Skeletal muscle cell (primary cell): ENCODE measurements at places on chromosomes 11 and 22.

- no peak for DNase-seq
These were observed 5.4 kb upstream of the SORL1 start for GRCh38 chr11:121446752-121447156.

DNA sequence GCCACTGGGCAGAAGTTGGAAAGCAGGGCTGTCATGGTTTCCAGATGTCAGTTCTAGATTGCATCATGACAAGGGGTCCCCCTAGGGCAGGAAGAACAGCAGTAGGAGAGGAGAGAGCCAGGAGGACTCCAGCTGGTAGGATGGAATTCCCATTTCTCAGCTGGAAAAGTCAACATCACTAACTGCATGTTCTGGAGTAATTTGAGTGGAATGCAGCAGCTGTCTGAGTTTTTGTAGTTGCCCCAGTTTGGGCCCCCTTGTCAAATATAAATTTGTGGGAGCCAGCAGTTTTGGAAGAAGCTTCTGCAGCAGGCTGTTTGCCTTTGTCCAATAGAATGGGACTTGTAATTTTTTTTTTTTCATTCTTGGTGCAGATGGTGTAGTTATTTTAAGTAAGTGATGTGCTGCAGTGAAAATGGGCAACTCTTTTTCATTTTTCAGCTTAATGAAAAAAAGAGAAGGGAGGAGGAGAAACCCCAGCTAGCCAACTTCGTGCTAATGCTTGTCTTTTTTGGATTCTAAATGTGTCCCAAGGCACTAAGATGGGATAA, 86.9 kb downstream of the LDLRAD3 start:
- peak; percentile 56 for DNase-seq

- DNase-seq: no peak
These were observed 1025.7 kb upstream of the TENM4 start for GRCh38 chr11:80466570-80466969.

GRCh38 chr22:44191036-44191454, 10.3 kb downstream of the PARVG start:
- no peak for DNase-seq

DNA sequence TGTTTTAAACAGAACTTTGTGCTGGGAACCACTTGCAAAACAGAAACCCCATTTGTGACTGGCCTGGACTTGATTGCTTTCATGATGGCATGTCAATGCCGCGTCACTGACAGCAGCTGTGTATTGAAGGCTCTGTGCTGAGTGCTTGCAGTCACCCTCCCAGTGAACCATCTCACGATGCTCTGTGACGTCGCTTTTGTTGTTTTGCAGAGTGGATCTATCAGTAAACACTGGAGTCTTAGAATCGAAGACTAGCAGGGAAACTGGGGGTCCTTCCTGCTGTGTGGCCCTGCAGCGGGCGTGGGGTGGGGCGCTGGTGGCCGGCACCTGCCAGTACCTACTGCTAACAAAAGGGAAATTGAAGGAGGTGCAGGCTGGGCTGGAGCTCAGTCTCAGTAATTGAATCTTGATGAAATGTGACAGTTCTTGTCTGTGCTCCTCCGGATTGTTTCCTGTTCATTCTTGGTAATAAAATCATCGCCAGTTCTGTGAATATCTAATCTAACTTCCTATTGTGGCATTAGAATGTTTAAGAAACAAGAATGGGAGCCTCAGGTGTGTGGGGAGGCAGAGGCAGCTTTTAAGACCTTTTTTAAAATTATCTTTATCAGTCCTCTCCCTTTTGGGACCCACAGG, 50.5 kb upstream of the PARVG start:
- no peak for DNase-seq

DNA sequence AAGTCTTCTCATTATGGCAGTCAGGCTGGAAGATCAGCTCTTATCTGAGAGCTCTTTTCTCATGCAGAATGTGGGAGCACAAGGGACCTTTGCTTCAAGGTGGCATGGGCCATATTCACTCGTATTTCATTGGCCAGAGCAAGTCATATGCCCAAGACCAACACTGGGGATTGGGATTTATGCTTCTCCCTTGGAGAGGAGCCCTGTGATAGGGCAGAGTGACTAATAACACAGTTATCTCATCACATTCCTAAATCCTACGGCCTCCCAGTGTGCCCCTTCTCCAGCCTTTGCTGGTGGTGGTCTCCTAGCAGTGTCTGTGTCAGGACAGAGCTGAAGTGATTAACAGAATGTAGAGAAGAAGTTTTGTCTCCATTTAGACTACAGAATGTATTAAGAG, 48.6 kb downstream of the SYT9 start:
- no peak for DNase-seq

- DNase-seq: no peak
These were observed 83.6 kb downstream of the PRR5L start for GRCh38 chr11:36379653-36380052.
